ENCODE measurements at places on chromosomes 2 and 18. TPM values are rescaled to one million over a fixed set of nuclear protein-coding genes. Genes with fewer than 3 reads are reported as not detected.

DNA sequence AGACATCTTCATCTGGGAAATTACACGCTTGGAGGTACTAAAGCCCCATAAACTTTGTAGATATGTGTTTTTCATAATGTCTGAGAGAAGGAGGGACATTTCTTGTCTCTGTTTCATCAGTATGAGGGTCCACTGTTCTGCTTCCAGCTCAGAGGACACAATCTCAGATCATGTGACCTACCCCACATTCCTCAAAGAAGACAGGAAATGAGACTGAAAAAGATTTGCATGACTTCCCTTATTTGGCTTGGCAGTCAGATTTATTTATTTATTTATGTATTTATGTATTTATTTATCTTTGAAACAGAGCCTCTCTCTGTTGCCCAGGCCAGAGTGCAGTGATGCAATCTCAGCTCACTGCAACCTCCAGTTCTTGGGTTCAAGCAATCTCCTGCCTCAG, 463.7 kb upstream of the RGPD4 start:
- DNase-seq, result no peak

- DNase-seq, result no peak
These were observed 48.2 kb upstream of the FOXI3 start for GRCh38 chr2:88500691-88501090.

- DNase-seq, result no peak
These were observed 92.4 kb downstream of the GLI2 start for GRCh38 chr2:120828066-120828465.

DNA sequence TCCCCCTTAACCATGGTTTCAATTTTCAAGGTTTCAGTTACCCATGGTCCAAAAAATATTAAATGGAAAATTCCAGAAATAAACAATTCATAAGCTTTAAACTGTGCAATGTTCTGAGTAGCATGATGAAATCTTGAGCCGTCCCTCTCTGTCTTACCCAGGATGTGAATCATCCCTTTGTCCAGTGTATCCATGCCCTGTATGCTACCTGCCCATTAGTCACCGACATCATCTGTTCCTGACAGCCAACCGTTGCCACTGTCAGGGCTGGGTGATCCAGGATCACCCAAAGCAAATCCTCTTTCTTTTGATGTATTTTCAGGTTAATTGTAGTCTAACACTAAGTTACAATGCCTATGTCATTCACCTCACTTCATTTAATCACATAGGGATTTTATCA, 15.7 kb upstream of the OLA1 start:
- no peak for DNase-seq

DNA sequence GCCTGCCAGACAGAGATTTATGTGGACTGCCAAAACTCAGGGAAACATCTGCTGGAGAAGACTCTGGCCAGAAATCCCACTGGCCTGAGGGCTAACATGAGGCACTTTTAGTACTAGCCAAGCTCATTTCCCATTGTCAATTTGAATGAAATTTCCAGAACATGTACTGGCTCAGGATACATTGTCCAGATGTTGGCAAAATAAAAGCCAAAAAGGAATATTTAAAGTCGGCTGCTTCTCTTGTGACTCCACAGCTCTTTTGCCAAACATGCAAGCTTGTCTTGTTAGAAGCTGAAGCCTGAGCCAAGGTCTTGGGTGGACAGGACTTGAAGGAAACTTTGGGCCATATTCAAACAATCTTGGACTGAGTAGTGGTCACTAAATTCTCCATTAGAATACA, 215.5 kb downstream of the NCKAP5 start:
- no peak for DNase-seq

GRCh38 chr2:163259489-163259888, 420.9 kb upstream of the KCNH7 start:
- DNase-seq, result no peak

- no peak for DNase-seq
These were observed 179.4 kb upstream of the HS6ST1 start for GRCh38 chr2:128498086-128498485.

DNA sequence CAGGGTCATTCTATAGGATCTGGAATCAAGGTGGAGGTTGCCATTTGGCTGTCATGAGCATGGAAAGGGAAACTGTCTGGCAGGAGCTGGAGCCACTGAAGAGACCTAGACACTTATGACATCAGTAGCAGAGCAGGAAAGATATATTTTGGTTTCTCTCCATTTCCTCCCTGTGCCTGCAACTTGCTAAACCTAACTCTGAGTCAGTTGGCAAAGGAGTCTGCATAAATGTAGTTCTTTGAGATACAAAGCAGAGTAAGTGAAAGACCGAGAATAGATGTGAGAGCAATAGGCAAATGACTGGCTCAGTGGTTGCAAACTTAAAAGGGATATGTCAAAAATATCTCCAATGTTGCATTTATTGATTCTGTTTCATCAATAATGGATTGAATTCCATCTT, 757.7 kb downstream of the KCNJ3 start:
- DNase-seq, result no peak

- DNase-seq, result no peak
These were observed 37.6 kb downstream of the PROC start for GRCh38 chr2:127455566-127456493.

DNA sequence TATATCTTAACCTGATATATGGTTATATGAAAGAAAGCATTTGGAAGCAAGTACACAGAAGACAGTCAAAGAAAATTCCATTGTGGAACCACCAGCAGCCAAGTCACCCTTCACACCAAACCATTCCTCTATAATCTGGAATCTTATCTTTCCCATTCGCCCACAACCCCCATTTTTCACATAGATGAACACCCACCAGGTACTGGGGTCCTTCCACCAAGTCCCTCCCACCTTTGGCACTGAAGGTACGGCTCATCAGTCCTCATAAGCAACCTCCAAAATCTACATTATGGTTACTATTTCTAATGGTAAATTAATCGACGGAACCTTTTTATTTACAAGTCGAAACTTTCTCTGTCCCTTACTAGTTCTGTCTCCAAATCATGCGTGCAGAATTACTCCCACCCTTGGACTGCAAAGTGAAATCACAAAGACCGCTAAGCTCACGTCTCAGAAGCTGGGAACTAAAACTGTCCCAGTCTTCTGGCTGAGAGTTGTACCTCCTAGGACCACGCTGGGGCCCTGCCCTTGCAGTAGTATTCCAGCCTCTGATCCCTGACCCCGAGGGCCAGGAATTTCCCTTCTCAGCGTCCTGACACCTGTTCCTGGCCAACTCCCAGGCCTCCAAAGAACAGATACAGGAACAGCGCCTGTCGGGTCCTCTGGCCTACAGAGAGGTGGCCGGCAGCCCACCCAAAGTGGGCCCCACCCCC, 702 bp downstream of the OLA1 start:
- no peak for DNase-seq

The HOXD9 gene
- 0.15 TPM for total RNA-seq

The FKBP7 gene
- total RNA-seq, result 1.8 TPM
